ENCODE measurements at places on chromosomes 7 and 10. TPM values are rescaled to one million over a fixed set of nuclear protein-coding genes. Genes with fewer than 3 reads are reported as not detected.

GRCh38 chr7:17681965-17682364 is 258.3 kb downstream of the SNX13 start:
- no peaks in the 10 kb centered on the region for H3K4me1 ChIP-seq
- H3K27me3 ChIP-seq = no peaks in the 10 kb centered on the region
- no peak overlapping the region for H3K4me3 ChIP-seq
- DNase-seq = no peak
- H3K27ac ChIP-seq = no peak overlapping the region

GRCh38 chr10:35306852-35307251 is 29.5 kb upstream of the CCNY start:
- H3K4me1 ChIP-seq = no peaks in the 10 kb centered on the region
- no peak overlapping the region for H3K4me3 ChIP-seq

EPDR1 gene
- total RNA-seq = 5.5 TPM

UNC5B gene
- total RNA-seq = 0.08 TPM

NAT16 gene
- total RNA-seq = not detected

PTCD1 gene
- total RNA-seq = 6.2 TPM
